Thymus (tissue), 14 donors: ENCODE measurements at places on chromosomes 6 and 20. TPM values are rescaled to one million over a fixed set of nuclear protein-coding genes. Genes with fewer than 3 reads are reported as not detected.

Gene GNAS
- total RNA-seq: 434 TPM

Gene PCMTD2
- total RNA-seq: 40.6 TPM

Gene MAS1
- total RNA-seq: under 0.01 TPM

Gene OPRM1
- not detected for total RNA-seq

GRCh38 chr20:57582432-57583288, 21.8 kb downstream of the PCK1 start:
- H3K27ac ChIP-seq: no peak overlapping the region
- peaks cover 45% of the 10 kb centered on the region for H3K27me3 ChIP-seq
- no peaks in the 10 kb centered on the region for H3K4me1 ChIP-seq

GRCh38 chr6:108621117-108621516, 60.4 kb downstream of the FOXO3 start:
- H3K36me3 ChIP-seq: no peaks in the 10 kb centered on the region
- H3K27me3 ChIP-seq: no peaks in the 10 kb centered on the region
- H3K27ac ChIP-seq: no peak overlapping the region
- no peak for DNase-seq
- H3K4me3 ChIP-seq: no peak overlapping the region
- peaks cover 37% of the 10 kb centered on the region for H3K4me1 ChIP-seq

DNA sequence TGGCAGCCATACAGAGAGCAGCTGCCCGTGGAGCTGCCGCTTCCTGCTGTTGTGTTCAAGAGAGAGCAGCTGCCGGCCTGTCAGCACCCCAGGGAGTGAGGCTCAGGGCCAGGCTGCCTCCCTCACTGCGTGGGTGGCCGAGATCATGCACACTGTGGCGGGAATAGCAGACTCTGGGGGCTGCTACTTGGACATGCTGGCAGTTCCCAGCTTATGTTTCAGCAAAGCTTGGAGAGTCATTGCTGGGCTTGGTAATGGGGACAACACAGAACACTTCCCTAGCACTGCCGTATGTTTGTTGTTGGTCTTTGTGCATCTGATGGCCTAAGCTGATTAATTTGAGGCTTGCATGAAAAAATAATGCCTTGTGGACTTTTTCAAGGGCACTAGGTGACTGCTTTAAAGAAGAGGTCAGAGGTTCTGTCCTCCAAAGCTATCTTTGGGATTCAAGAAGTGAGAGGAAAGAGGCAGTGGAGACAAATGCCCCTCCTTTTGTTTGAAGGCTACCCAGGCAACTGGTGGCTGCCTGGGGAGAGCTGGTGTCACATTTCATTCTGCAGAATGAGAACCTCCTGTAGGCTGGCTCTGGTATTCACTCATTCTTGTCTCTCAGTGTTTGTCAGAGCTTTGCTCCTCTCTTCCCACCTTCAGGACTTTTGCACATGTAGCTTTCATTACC, 18.8 kb downstream of the MRAP2 start:
- no peak overlapping the region for H3K27ac ChIP-seq
- no peak overlapping the region for H3K4me3 ChIP-seq
- DNase-seq: no peak
- no peaks in the 10 kb centered on the region for H3K27me3 ChIP-seq
- no peaks in the 10 kb centered on the region for H3K36me3 ChIP-seq
- no peaks in the 10 kb centered on the region for H3K4me1 ChIP-seq

- DNase-seq: no peak
- H3K27ac ChIP-seq: no peak overlapping the region
- H3K4me3 ChIP-seq: no peak overlapping the region
- H3K36me3 ChIP-seq: no peaks in the 10 kb centered on the region
- H3K27me3 ChIP-seq: no peaks in the 10 kb centered on the region
- no peaks in the 10 kb centered on the region for H3K4me1 ChIP-seq
Measured at GRCh38 chr6:88124925-88125557, 41.1 kb downstream of the CNR1 start.

DNA sequence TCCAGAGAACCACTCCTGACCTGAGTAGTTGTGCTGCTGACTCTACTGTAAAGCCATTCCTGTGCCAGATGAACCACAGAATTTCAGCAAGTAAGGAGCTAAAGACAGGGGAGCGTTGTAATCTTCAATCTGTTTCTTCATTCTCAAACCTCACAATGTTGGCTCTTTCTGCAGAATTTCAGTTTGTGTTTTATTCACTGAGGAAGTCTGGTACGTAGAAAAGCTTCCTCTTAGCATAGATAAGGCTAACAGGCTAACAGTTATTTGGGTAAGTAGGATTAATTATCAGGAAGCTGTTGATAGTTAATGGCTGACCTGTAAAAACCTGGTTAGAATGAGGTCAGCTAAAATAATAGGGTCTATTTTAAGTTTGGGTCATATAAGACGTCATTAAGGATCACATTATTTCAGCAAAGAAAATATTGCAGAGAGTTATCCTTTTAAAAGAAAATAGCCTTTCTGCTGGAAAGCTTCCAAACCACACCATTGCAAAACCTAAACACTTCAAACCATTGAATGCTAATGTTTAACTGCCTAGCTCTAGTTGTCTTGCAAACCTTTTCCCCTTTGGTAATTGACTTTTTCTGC, 14.1 kb upstream of the TENT5A start:
- no peak overlapping the region for H3K4me3 ChIP-seq
- no peaks in the 10 kb centered on the region for H3K27me3 ChIP-seq
- H3K36me3 ChIP-seq: no peaks in the 10 kb centered on the region
- no peaks in the 10 kb centered on the region for H3K4me1 ChIP-seq

- H3K4me3 ChIP-seq: no peak overlapping the region
- DNase-seq: no peak
- no peaks in the 10 kb centered on the region for H3K4me1 ChIP-seq
- no peaks in the 10 kb centered on the region for H3K36me3 ChIP-seq
- no peak overlapping the region for H3K27ac ChIP-seq
Measured at GRCh38 chr6:139407718-139408222, 33.3 kb upstream of the CITED2 start.

DNA sequence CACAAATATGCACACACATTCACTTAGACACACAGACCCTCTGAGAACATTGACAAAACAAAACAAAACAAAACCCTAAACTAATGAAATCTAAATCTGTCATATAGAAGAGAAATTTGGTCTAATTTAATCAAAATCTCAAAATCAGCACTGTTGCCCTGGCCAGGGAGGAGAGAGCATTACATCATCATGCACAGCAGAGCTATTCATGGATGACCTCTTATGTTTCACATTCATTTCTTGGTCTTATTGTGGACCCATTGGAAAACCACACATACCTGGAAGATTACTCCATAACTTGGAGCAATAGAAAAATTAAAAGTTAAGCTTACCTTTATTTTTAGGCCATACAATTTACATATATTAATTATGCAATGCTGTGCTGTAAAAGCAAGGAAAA, 1223.6 kb upstream of the GJE1 start:
- H3K36me3 ChIP-seq: no peaks in the 10 kb centered on the region
- DNase-seq: no peak
- no peak overlapping the region for H3K4me3 ChIP-seq
